ENCODE measurements at places on chromosomes 6 and 20. TPM values are rescaled to one million over a fixed set of nuclear protein-coding genes. Genes with fewer than 3 reads are reported as not detected.

DNA sequence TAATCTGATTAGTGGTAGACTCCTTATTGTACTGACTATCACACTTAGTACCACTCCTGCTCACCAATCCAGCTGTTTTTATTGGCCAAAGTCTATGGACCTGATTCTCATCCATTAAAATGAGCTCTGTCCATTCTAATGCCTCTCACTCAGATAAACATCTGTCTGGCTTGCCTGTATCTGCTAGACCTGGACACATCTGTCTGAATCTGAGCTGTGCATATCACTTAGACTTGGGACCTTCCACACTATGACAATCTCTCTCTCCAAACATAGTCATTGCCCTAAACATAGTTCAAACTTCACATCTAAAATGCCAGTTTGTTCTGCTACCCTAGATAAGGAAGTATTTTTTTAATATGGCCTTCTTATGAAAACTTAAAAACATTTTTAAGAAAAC lies 92.6 kb downstream of the CENPW start:
- no peaks in the 10 kb centered on the region for H3K4me1 ChIP-seq
- no peak overlapping the region for H3K4me3 ChIP-seq
- no peak overlapping the region for H3K27ac ChIP-seq
- DNase-seq, result no peak
- H3K27me3 ChIP-seq, result peaks cover 7% of the 10 kb centered on the region

DNA sequence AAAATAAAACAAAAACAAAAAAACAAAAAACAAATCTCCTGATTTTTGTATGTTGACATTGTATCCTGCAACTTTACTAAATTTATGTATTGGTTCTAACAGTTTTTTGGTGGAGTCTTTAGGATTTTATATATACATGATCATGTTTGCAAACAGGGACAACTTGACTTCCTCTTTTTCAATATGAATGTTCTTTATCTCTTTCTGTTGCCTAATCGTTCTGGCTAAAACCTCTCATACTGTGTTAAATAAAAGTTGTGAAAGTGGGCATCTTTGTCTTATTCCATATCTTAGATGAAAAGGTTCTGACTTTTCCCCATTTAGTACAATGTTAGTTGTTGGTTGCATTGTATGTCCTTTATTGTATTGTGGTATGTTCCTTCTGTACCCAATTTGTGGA lies 261.7 kb upstream of the NOX3 start:
- no peak overlapping the region for H3K4me3 ChIP-seq
- peaks cover 9% of the 10 kb centered on the region for H3K27me3 ChIP-seq
- H3K36me3 ChIP-seq, result no peaks in the 10 kb centered on the region
- no peak overlapping the region for H3K27ac ChIP-seq
- no peaks in the 10 kb centered on the region for H3K4me1 ChIP-seq

DNA sequence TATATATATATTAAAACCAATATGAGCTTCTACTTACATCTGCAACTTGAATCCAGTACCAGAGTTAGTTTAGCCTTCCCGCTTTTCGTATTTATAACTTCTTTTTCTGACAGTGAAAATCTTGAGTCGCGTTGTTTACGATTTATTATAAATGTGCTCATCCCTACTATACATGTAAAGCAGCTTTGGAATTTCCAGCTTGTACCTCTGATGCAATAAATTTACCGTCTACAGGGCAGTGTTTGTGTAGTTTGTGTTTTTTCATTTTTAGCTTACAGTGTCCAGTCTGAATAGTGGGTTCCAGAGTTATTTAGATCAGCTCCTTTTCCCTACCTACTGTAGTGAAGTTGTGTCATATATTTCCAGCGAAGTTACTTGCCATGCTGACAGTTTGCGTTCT lies 66.3 kb downstream of the TIAM2 start:
- no peak overlapping the region for H3K4me3 ChIP-seq
- no peaks in the 10 kb centered on the region for H3K36me3 ChIP-seq
- DNase-seq, result no peak
- no peak overlapping the region for H3K27ac ChIP-seq
- no peaks in the 10 kb centered on the region for H3K4me1 ChIP-seq

DNA sequence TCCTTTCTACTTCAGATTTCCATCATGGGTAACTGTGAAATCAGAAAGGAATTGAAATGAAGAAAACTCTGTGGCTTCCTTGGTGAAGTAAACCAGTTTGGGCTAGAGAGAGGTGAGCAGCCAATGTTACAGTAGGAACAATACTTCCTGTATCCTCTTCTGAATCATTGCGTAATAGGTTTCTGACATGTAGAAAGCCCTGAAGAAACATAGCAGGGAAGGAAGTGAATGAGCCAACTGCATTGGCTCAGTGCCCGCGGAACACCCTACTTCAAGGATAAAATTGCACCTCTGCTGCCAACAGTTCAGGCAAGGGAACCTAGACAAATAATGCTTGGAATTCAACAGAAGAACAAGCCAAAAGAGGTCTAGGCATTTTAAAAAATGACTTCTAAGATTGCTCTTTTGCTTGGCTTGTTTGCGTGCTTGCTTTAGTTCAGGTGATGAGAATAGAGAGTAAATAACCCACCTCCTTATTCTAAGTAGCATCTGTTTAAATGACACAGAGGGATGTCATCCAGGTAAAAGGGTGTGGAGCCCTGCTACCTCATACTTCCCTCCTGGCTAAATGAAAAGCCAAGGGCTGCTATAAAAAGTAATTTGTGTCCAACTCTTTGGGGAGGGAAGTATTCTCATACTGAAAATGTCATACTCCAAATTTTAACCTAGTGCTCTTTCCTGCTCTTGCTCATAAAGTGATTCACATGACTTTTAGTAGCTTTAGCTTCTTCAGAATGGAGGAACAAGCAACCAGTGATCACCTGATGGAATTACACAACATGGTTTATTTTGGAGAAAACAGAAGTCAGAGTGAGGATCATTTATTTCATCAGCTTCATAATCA lies 30.0 kb upstream of the AKIRIN2 start:
- peaks cover 6% of the 10 kb centered on the region for H3K27me3 ChIP-seq
- peak overlapping the region; percentile 39 for H3K4me3 ChIP-seq
- H3K4me1 ChIP-seq, result peaks cover 10% of the 10 kb centered on the region
- H3K36me3 ChIP-seq, result peaks cover 3% of the 10 kb centered on the region

- H3K27ac ChIP-seq, result peak overlapping the region; percentile 85
- H3K27me3 ChIP-seq, result no peaks in the 10 kb centered on the region
- peak overlapping the region; percentile 97 for H3K4me3 ChIP-seq
- peaks cover 29% of the 10 kb centered on the region for H3K36me3 ChIP-seq
Observed at GRCh38 chr6:116682334-116682712, 1.3 kb downstream of the KPNA5 start.

GRCh38 chr20:14817101-14817500 lies 479.7 kb upstream of the FLRT3 start:
- no peaks in the 10 kb centered on the region for H3K36me3 ChIP-seq
- DNase-seq, result no peak
- no peak overlapping the region for H3K4me3 ChIP-seq
- H3K27ac ChIP-seq, result no peak overlapping the region
- H3K4me1 ChIP-seq, result no peaks in the 10 kb centered on the region

ANKRD66 gene
- total RNA-seq, result not detected

PSORS1C2 gene
- total RNA-seq, result not detected

KIF25 gene
- not detected for total RNA-seq

PLN gene
- total RNA-seq, result not detected

BANF2 gene
- total RNA-seq, result not detected

COX4I2 gene
- not detected for total RNA-seq

All from activated naive CD8-positive, alpha-beta T cell treated with anti-CD3 and anti-CD28 coated beads, Interleukin-2, amount 10 ng/mL, durations not matched to agents 7 days and 5 days (primary cell).